Fibroblast of skin of back (primary cell): ENCODE measurements at places on chromosomes 16 and 17.

GRCh38 chr17:55274355-55275255 is 9.8 kb downstream of the HLF start:
- DNase-seq = no peak

- DNase-seq = no peak
These were observed 9.5 kb downstream of the UTS2R start for GRCh38 chr17:82380860-82381702.

- DNase-seq = peak; percentile 44
These were observed 2.8 kb downstream of the HEATR3 start for GRCh38 chr16:50068550-50068949.

DNA sequence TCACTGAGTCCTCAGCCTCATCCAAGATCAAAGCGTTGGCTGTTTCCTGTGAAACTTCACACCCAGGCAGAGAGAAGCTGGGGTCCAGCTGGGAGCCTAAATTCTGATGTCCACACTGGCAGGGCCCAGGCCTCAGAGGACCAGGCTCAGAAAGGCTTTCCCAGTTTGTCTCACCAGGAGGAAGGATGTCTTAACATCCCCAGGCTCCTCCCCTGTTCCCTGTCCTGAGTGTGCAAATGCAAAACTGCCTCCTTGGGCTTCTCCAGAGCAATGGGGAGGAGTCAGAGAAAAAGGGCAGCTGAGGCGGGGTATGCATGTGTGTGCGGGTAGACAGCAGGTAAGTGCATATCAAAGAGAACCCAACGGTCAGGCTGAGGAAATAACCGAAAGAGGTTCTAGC is 45.7 kb downstream of the CUEDC1 start:
- DNase-seq = no peak
